Stimulated activated effector memory CD8-positive, alpha-beta T cell treated with anti-CD3 and anti-CD28 coated beads, Interleukin-12 subunit alpha, Interleukin-12 subunit beta, amount 100 ng/mL, for 72 hours (primary cell): ENCODE measurements at places on chromosomes 6 and 20.

GRCh38 chr6:117264692-117265409 lies 507 bp upstream of the VGLL2 start:
- DNase-seq: no peak

- DNase-seq: peak; percentile 69
Observed at GRCh38 chr20:63290677-63291472, 2.1 kb upstream of the COL20A1 start.

DNA sequence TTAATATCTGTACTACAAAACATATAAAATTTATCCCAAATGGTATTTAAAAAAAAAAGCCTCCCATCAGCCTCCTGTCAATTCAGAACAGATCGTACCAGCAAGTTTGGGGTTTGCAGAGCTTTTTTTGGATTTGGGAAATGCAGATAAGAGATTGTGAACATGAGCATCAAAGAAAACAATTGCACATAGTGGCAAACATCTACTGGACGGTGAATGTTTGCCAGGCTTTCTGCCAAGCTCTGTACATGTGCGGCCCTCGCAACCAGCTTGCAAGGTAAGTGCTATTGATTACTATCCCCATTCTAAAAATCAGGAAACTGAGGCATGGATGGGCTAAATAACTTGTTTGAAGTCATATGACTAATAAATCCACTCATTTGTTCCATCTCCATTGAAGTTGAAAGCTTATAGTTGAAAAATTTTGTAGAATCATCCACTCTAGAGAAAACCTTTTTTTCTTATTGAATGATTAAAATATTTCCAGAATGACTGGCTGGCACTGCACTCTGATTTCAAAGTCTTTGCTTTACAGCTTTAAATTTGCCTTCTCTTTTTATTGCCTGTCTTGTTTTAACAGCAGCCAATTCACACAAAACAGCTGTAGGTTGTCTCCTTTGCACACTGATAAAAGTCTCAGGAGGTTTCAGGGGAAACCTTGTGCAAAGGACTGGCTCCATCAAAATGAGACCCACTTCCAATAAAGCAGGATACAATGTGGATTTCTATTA lies 37.4 kb upstream of the SIRT5 start:
- DNase-seq: no peak

DNA sequence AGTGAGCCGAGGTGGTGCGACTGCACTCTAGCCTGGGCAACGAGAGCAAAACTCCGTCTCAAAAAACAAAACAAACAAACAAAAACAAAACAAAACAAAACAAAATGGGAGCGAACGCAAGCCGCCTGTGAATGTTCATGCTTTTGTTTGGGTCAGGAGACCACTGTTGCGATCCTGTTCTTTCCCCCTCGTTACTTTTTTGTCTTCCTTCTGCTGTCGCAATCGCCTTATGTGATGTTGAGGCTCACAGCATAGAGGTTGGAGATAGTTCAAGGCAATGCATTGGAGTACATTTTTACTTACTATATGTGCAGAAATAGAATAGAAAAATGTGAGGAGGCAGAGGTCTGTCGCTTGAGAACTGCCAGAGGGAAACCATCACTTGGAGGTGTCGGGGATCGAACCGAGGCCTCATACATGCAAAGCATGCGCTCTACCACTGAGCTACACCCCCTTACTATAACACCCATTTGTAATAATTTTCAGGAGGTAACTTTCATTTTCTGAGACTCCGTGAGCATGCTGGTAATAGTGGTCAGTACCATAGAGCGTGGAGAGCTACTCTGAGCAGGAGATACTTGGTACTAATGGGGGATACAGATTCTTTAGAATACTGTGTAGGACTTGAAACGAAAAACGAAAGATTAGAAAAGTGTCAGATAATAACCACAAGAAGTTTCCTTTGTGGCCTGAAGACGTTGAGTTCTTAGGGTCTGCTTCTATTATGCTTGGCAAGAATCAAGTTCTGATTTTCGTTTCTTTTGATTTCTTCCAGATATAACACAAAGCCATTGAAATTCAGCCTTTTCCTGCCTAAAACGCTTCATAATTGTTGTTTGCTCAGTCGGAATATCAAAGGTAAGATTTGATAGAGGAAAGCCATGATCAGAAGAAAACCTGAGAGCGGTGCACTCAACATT lies 121.1 kb downstream of the TRIM27 start:
- no peak for DNase-seq

GRCh38 chr6:31396422-31397152 lies 6.8 kb upstream of the MICA start:
- peak; percentile 97 for DNase-seq

DNA sequence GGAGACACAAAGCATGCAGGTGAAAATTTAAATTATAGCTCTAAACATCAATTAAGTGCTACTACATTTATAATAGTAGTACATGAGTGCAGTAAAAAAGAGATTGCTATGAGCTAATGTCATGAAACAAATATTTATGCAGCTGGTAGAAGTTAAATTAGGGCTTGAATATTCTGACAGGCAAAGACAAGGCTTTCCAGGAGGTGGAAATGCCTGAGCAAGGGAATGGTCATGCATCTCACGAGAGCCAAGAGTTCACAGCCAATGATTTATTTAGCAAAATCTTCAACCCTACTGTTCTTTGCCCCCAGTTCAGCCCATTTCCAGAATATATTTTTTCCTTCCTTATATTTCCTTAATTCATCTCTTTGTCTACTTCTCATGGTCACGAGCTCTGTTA lies 128.9 kb downstream of the HIVEP2 start:
- no peak for DNase-seq

DNA sequence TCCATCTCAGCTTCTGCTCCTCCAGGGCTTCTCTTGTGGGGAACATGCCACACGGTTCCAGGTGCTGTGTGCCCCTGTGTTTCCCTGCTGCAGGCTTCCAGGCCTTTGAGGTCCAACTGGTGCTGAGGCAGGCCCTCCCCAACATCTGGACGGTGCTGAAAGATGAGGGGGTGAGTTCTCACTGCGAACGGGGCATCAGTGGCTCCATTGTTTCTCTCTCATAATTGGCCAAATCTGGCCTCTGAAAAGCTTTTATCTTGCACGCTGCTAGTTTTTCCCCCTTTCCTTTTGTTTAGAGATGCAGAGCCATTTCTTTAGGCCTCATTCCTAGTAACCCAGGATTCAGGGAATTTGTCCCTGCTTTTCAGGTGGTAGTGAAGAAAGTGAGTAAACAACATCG lies 8.6 kb downstream of the PNLDC1 start:
- DNase-seq: no peak

- no peak for DNase-seq
Observed at GRCh38 chr6:115058414-115059211, 715.8 kb upstream of the HS3ST5 start.
